Activated naive CD4-positive, alpha-beta T cell treated with anti-CD3 and anti-CD28 coated beads, Interleukin-2, amount 50 U/mL, for 72 hours (primary cell): ENCODE measurements at places on chromosomes 5 and 9.

GRCh38 chr5:27275345-27275744, 237.0 kb upstream of the CDH9 start:
- DNase-seq: no peak

- DNase-seq: no peak
Observed at GRCh38 chr5:139862313-139862712, 66.7 kb downstream of the PSD2 start.

DNA sequence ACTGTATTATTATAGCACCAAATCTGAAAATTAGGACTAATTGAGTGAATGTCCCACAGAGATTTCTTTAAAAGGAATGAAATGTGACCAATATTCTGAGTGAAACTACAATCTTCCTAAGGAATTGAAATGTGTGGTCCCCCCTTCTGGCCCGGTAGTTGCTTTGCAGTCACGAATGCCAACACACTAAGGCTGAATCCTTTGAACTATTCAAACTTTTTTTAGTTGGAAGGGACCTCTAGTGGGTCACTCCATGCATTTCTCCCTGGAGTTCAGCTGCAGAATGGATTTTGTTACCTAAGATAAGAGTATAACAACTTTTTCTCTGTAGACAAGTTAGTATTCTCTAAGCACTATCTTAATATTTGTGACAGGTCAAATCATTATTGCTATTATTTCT, 2.8 kb downstream of the CDH6 start:
- no peak for DNase-seq

GRCh38 chr5:66933066-66933465, 263.5 kb downstream of the CD180 start:
- DNase-seq: no peak

DNA sequence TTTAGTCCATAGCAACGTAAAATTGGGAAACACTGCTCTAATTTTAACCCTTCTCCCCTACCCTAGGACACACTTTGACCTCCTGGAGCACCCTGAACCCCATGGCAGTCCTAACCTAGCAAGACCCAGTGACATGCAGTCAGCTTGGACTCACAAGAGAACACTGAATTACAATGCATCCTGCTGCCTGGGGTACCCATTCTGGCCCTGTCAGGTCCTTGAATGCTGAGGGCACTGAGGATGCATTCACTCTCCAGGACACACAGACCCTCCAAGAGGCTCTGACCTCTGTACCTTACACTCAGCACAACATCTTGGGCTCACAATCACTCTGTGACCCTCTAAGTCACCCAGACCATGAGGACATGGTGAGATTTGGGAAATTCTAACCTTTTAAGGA, 1.8 kb upstream of the PROP1 start:
- DNase-seq: no peak

GRCh38 chr9:109893241-109893640, 113.2 kb downstream of the PALM2AKAP2 start:
- no peak for DNase-seq

DNA sequence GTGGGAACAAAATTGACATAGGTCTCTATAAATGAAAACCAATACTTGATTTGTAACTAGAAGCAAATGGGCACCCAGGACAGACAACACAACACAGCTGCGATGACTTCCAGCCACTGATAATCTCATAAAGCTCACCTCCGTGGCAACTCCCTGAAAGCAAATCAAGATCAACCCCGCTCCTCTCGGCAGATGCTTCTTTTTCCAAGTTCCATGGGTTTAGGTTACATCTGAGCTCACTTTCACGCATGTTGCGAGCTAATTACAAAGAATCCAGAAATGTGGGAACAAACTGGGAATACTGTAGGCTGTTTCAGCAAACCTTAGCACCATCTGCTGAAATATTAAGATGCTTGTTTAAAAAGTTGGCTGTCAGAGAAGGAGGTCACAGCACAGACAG, 153.9 kb downstream of the ELAVL2 start:
- DNase-seq: no peak

GRCh38 chr5:95331358-95331757, 46.5 kb upstream of the MCTP1 start:
- no peak for DNase-seq

DNA sequence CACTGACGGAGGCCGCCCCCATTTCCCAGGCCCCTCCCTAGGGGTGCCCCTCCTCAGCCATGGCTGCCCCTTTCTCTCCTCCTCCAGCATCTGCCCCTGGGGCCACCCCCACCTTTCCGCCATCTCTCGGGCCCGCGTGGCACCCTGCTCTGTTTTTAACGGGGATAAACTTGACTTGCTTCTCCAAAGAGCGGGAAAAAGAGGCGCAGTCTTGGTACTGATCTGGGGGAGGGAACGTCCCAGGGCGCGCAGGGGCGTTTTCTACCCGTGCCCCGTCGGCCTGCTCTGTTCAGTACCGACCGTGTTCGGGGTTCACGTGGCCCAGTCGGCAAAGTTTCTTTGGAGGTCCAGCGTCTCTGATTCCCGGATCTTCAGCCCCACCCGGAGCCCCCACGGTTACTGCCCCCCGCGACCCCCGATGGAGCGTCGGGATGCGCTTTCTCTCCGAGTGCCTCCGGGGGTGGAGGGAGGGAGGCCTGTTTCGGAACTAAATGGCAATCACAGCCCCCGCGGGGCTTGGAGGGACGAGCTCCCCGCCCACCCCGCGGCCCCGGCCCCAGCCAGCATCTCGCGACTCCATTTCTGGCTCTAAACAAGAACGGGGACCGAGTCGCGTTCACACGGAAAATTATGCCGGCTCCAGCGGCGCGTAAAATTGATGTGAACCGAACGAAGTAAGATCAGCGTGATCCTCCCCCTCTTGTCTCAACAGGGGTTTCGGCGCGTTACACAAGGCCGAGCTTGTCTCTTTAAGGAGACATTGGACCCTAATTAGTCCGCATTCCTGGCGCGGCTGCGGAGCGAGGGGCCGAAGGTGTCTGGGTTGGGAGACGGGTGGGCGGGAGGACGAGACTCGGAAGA, 1.1 kb upstream of the TLE4 start:
- peak; percentile 36 for DNase-seq

GRCh38 chr5:113140837-113141671, 164.5 kb downstream of the DCP2 start:
- no peak for DNase-seq

DNA sequence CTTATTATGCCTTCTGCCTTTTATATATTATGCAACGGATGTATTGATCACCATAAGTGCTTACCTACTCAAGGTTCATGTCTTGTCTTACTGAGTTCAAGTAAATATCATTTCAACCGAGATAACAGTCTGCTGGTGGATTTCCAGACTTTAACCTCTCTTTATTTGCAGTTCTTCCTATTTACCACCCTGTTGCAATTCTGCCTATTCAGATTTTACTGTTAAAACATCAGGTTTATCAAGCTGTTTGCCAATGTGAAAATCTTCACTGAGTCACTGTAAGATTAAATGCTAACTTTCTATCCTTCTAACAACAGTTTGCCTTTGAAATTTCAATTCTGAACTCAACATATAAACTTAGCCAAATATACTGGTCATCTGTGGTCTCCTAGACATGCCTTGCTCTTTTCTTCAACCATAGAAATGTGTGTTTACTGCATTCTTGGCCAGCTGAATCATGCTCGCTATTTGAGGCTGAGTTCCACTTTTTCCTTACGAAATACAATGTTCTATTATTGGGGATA, 471.7 kb upstream of the RORB start:
- DNase-seq: no peak

GRCh38 chr9:36959681-36960574, 74.1 kb downstream of the PAX5 start:
- DNase-seq: no peak

DNA sequence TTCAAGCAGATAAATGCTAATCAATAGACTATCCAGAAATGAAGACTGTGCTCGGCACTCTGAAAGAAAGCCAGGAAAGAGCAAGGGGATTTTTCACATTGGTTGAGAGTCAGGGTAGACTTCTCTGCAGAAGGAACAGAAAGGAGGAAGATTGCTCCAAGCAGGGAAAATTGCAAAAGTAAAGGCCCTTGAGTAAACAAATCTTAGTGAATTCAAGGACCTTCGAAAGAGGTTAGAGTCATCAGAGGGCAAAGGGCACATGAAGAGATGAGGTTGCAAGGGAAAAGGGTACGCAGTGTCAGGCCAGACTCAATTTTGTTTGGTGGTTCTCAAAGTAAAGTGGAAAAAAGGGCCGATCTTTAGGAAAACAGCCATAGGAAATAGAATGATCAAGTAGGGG, 157.6 kb upstream of the RAI14 start:
- DNase-seq: no peak

GRCh38 chr5:61461926-61462325, 129.9 kb downstream of the ZSWIM6 start:
- no peak for DNase-seq

DNA sequence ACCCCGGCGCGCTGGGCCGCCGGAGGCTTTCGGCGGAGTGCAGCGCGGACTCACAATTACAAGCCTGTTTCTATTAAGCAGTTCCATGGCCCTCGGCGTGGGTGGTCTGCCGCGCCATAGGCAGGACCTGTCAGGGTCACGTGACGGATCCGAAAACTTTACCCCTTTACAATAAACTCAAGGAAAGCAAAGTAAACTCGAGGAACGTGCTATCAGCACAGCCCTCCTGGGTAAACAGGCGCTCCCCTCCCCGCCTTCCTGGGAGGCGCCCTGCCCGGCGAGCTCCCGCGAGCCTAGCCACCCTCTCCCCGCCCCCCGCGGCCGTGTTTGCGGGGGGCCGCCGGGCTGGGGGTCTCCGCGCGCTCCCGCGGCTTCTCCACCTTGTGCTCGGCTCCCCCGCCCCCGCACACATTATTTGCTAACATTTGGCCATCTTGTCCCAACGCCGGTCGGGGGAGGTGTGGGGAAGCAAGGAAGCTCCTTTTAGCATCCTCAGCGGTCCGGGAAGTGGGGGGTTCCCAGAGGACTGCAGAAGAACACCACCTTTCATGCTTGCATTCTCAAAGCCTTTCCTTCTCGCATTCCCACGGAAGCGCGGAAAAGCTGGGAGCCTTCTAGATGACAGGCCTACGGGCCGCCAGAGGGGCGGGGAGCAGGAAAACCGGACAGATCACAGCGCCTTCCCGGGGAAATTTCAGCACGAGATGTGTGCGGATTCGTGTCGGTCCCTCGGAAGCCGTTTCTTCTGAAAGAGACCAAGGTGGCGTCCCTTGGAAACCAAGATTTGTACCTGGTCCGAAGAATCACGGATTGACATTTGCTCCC, at the start of gene PTCH1:
Gene PTCH1 (minus strand): TSS at position 238 of the 825 bp plus-strand sequence.
- DNase-seq: no peak

- DNase-seq: no peak
Observed at GRCh38 chr5:127296321-127296720, 5.7 kb downstream of the MEGF10 start.

DNA sequence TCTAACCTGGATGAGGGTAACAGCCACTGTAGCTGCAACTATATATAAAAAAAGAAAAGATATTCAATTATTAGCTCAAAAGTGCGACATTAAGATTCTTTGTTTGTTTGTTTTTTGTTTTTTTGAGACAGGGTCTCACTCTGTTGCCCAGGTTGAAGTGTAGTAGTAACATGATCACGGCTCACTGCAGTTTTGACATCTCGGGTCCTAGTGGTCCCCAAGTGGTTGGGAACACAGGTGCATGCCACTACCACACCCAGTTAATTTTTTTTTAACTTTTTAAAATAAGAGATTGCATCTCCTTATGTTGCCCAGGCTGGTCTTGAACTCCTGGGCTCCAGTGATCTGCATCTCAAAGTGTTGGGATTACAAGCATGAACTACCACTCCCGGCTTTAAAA, 61.8 kb downstream of the MEF2C start:
- no peak for DNase-seq

DNA sequence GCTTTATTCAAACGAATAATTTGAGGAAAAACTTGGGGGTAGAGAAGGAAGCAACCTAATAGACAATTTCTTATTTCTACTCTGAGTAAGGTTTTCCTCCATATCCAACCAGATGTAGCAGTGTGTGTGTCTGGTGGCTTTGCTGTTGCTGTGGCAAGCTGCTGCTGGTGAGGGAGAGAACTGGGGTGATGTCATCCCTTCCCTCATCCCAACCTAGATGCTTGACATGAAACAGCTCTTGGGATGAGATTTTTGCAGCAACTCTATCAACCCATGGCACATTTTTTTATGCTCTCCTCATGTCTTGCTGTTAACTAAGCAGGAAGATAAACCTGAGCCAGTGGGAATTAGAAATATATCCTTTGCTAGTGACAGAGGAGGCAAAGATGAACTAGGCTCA, 135.8 kb downstream of the PCSK1 start:
- DNase-seq: no peak

DNA sequence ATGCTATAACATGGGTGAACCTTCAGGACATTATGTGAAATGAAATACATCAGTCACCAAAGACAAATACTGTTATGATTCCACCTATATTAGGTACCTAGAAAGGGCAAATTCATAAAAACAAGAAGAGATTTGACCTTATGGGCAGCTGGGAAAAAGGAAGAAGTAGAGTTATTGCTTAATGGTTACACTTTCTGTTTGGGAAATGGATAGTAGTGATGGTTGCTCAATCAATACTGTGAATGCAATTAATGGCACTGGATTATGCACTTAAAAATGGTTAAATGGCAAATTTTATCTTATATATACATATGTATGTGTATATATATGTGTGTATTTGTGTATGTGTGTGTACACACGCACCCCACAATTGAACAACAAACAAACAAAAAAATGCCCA, 15.2 kb downstream of the FKBP15 start:
- no peak for DNase-seq

GRCh38 chr5:7578071-7578470, 182.1 kb downstream of the ADCY2 start:
- DNase-seq: no peak

- DNase-seq: no peak
Observed at GRCh38 chr9:108056805-108057386, 567.3 kb upstream of the KLF4 start.

- no peak for DNase-seq
Observed at GRCh38 chr9:113564498-113565237, 101.1 kb downstream of the RGS3 start.

DNA sequence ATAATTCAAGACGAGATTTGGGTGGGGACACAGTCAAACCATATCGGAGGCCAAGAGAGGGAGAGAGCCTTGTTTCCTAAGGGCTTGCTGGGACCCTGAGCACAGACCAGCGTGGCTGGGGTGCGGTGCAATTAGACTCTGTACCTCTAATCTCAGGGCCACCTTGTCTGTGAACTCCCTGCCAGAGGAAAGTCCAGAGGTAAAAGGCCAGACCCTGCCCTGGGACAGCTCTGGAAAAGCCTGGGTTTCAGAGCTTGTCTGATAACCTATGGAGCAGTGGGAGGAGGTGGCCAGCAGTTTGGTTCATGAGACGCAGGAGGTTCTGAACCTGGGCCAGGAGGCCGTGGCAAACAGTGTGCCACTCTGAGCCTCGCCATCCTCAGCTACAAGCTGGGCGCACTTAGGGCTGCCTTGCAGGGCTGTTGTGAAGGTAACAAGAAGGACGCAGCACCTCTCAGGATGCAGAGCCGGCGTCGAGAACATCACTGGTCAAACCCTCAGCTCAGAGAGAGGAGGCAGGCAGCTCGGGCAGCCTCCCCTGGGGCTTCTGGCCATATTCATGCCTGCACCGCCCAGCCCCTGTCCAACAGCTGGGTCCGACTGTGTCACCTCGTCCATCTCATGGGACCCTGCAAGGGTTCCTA, 4.8 kb upstream of the DOLPP1 start:
- no peak for DNase-seq

- no peak for DNase-seq
Observed at GRCh38 chr9:132548751-132549640, 33.4 kb upstream of the BARHL1 start.

- no peak for DNase-seq
Observed at GRCh38 chr5:140192715-140193430, 17.9 kb downstream of the CYSTM1 start.

GRCh38 chr5:89120719-89121118, 237.7 kb upstream of the MEF2C start:
- no peak for DNase-seq

- no peak for DNase-seq
Observed at GRCh38 chr9:129343424-129344375, 165.6 kb upstream of the IER5L start.
